Neuronal stem cell (in vitro differentiated cells): ENCODE measurements at places on chromosomes 3 and 15.

- DNase-seq = no peak
Measured at GRCh38 chr15:33034588-33034987, 159.9 kb downstream of the FMN1 start.

DNA sequence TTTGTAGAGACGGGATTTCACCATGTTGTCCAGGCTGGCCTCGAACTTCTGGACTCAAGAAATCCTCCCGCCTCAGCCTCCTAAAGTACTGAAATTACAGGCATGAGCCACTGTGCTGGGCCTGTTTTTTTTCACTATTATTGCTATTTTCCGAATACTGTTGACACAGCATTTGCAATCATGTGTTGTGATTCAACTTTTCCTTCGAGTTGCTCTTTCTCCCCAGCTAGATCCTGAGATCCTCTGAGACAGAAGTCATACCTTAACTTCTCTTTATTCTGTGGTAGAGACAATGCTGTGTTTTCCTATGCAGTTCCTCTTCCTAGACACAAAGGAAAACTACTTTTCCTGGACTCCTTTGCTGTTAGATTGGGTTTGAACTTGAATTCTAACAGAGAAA lies 46.4 kb upstream of the USP3 start:
- DNase-seq = no peak

GRCh38 chr3:131972550-131972949 lies 62.3 kb downstream of the CPNE4 start:
- DNase-seq = no peak

- DNase-seq = no peak
Measured at GRCh38 chr15:57927091-57927631, 138.3 kb downstream of the ALDH1A2 start.

- DNase-seq = no peak
Measured at GRCh38 chr3:89238846-89239245, 131.4 kb downstream of the EPHA3 start.

GRCh38 chr3:39358333-39358732 lies 24.8 kb upstream of the SLC25A38 start:
- DNase-seq = no peak

DNA sequence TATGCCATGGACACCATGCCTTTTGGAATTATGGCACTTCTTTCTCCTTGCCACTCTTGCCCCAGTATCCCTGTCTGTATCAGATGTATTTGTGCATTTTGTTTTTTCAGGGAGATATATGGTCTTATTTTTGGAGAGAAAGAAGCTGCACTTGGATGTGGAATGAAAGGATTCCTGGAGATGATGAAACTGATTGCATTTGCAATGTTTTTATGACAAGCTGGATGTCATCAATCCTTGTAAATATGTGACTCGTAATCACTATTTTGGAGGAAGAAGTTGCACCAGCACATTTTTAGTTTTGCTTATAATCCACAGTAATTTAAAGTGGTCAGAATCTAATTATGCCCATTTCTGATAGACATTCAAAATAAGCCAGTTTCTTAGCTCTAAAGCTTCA lies 165.0 kb downstream of the NR1D2 start:
- no peak for DNase-seq

DNA sequence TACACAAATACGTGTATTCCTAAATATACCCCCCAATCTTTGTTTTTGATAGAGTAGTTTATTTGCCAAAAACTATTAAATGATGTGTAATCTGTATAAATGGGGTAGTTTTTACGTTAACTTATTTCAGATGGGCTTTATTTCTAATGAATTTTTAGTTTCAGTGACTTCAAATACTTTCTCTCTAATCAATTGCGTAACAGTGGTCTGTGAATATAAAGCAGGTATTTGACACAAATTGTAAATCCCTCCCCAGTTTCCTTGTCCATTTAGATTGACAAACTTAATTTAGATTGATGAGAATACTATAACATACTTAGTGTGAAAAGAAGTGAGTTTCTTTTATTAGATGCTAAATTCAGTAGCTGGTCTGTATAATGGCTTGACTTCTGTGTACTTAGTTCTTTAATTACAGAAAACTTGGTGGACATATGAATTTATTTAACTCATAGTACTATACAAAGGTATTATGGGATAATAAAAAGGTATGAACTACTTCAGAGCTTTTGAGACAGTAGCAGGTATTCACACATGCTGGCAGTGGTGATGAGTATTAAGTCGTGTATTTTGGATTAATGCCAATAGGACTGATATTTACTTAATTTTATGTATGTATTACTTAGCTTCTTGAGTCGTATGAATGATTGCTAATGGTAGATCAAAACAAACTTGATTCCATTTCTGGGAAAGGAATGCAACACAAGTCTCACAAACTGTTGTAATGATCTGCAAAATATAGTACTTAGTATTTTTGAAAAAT lies 81.6 kb downstream of the STT3B start:
- no peak for DNase-seq

DNA sequence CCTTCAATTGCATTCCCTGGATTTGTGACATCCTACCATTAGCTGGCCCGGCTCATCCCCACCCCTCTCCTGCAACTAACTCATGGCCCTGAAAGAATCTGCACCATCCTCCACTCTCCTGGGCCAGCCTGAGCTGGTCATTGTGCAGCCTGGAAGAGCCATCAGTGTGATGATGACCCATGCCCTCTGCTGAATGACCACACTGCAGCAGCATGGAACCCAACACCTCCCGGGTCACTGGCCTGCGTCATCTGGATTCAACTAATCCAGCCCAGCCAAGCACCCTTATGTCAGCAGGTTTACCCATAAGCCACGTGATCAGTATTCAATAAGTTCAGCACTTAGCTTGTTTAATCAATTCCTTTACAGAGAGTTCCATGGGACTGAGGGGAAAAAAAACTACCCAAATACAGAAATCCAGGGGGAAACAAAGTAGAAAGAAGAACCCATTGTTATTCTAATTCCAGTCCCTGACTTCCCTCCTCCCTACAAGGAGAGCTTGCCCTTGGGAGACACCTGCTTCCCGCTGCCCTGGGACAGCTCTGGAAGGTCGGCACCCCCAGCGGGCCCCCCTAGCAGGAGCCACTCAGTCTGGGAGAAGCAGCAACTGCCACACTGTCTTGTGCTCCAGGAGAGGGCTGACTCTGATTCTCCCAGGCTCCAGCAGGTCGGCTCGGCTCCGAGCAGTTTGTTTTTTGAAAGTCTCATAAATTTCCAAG lies 309.1 kb upstream of the TLE3 start:
- no peak for DNase-seq

DNA sequence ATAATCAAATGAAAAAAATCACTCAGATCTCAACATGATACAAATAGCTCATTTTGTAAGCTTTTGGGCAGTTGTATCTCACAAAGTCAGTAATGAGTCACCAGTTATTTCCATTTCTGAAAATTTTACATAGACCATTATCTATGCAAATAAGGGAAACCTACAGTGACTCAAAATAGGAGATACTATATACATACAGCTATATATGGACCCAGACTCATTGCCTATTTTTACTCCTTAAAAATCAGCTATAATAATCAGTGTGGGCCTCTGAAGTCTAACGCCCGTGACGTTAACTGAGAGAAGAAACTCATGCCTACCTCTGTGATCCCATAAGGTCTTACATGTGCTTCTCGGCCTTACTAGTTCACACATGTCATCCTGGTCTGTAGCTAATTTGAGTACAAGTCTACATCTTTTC lies 31.6 kb downstream of the LRIG1 start:
- no peak for DNase-seq
